Activated T-cell treated with anti-CD3 and anti-CD28 coated beads, Interleukin-2, amount 50 U/mL, for 72 hours (primary cell): ENCODE measurements at places on chromosomes 5 and 9. TPM values are rescaled to one million over a fixed set of nuclear protein-coding genes. Genes with fewer than 3 reads are reported as not detected.

The DBN1 gene
- total RNA-seq: 69.5 TPM

The ELOVL7 gene
- 2.7 TPM for total RNA-seq

The ADAMTS12 gene
- total RNA-seq: 0.05 TPM

The GKAP1 gene
- total RNA-seq: 12.2 TPM

The WDR31 gene
- 1.4 TPM for total RNA-seq

The SCGB3A2 gene
- not detected for total RNA-seq

The F2R gene
- 10.6 TPM for total RNA-seq

The SV2C gene
- total RNA-seq: 0.23 TPM

The GNAQ gene
- 22.3 TPM for total RNA-seq

The CCIN gene
- total RNA-seq: not detected

The FCN2 gene
- not detected for total RNA-seq

The TRIM7 gene
- 2.9 TPM for total RNA-seq

The SOX30 gene
- 2.0 TPM for total RNA-seq

The OLFM1 gene
- total RNA-seq: 0.70 TPM

The HSPB3 gene
- not detected for total RNA-seq

The NPR3 gene
- 0.24 TPM for total RNA-seq

The DMRT3 gene
- not detected for total RNA-seq

The PCDHGB2 gene
- 0.34 TPM for total RNA-seq

The KCNV2 gene
- not detected for total RNA-seq

The LRRTM2 gene
- total RNA-seq: 0.23 TPM

The SLC25A2 gene
- total RNA-seq: 0.63 TPM

The PCDHA12 gene
- total RNA-seq: not detected

The PLPP7 gene
- total RNA-seq: 0.31 TPM
